Stimulated activated CD8-positive, alpha-beta memory T cell treated with anti-CD3 and anti-CD28 coated beads, Interleukin-4, amount 100 ng/mL, for 1 hour (primary cell): ENCODE measurements at places on chromosomes 11 and 22.

DNA sequence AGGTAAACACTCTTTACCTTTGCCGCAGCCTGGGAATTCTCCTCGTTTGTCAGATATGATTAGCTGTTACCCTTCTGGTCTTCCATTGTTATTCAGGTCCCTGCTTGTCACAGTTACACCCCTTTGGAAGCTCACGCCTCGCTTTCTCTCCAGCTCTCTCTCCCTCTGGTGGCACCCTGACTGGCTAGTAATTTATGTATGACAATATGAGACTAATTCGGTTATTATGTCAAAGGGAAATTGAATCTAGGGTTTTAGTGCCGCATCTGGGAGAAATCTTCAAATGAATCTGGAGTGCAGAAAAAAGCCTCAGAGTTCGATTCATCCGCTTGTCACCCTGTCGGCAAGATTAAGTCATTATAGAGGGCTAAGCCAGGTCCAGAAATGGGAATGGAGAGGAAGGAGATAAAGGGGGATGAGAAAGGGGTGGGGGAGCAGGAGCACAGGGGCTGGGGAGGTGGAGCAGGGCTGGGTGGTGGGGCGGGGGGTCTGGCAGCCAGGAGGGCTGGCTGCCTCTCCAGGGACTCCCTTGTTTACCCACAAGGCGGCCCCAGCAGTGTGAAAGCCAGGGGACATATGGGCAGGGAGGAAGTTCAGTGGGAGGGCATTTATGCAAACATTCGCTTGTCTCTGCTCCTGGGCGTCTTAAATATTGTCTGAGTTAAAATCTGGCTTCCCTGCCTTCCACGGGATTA lies 179.0 kb upstream of the NECTIN1 start:
- no peak for DNase-seq

- DNase-seq: peak; percentile 2
Measured at GRCh38 chr11:57903441-57904123, 120.1 kb upstream of the OR9Q1 start.

GRCh38 chr11:47268448-47269001 lies 1.4 kb upstream of the MADD start:
- no peak for DNase-seq

GRCh38 chr11:34358728-34359547 lies 1.1 kb upstream of the ABTB2 start:
- DNase-seq: no peak

GRCh38 chr11:94450048-94450447 lies 43.6 kb downstream of the MRE11 start:
- DNase-seq: no peak

DNA sequence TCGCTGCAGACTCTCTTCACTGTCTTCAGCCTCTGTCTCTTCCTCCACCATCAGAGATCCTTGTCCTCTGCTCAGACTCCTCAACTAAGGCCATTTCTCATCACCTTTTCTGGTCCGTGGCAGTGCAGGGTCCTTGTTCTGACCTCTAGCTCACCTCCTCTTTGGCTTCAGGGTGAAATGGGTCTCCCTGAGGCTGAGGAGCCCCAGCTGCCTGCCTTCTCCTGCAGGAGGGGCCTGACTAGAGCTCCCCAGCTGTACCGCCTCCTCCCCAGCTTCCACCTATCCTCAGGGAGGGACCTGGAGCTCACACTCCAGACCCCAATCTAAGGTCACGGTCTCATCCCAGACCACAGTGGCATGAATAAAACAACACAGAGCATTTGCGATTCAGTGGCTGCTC lies 203.0 kb downstream of the TRIM29 start:
- no peak for DNase-seq

DNA sequence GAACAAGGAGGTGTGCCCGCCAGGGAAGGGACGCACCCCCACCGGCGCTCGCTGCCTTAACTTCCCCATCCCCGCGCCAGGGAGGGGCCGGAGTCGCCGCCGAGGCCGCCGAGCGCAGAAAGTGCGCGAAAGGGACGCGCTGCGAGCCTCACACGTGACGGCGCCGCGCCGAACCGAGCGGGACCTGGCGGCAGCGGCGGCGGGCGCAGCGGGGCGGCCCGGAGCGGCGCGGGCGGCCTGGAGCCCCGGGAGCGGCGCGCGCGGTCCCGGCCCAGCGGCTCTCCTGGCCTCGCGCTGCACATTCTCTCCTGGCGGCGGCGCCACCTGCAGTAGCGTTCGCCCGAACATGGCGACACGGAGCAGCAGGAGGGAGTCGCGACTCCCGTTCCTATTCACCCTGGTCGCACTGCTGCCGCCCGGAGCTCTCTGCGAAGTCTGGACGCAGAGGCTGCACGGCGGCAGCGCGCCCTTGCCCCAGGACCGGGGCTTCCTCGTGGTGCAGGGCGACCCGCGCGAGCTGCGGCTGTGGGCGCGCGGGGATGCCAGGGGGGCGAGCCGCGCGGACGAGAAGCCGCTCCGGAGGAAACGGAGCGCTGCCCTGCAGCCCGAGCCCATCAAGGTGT lies at the start of gene SORL1:
Gene SORL1, plus strand, starts transcription at position 329 of the 623 bp plus-strand sequence. Its CDS starts 18 bp downstream, at position 347.
- no peak for DNase-seq

DNA sequence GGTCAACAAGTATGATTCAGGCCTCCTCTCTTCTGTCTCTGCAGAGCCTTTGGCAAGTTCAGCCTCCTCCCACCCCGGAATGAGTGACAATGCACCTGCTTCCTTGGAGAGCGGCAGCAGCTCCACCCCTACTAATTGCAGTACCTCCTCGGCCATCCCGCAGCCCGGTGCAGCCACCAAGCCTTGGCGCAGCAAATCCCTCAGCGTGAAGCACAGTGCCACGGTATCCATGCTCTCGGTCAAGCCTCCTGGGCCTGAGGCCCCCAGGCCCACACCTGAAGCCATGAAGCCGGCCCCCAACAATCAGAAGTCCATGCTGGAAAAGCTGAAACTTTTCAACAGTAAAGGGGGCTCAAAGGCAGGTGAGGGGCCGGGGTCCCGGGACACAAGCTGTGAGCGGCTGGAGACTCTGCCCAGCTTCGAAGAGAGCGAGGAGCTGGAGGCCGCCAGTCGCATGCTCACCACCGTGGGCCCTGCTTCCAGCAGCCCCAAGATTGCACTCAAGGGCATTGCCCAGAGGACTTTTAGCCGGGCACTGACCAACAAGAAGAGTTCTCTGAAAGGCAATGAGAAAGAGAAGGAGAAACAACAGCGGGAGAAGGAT lies 220.6 kb downstream of the NAV2 start:
- no peak for DNase-seq

GRCh38 chr11:98155696-98156095 lies 865.1 kb upstream of the CNTN5 start:
- no peak for DNase-seq

GRCh38 chr11:112835591-112836255 lies 125.5 kb upstream of the NCAM1 start:
- no peak for DNase-seq

DNA sequence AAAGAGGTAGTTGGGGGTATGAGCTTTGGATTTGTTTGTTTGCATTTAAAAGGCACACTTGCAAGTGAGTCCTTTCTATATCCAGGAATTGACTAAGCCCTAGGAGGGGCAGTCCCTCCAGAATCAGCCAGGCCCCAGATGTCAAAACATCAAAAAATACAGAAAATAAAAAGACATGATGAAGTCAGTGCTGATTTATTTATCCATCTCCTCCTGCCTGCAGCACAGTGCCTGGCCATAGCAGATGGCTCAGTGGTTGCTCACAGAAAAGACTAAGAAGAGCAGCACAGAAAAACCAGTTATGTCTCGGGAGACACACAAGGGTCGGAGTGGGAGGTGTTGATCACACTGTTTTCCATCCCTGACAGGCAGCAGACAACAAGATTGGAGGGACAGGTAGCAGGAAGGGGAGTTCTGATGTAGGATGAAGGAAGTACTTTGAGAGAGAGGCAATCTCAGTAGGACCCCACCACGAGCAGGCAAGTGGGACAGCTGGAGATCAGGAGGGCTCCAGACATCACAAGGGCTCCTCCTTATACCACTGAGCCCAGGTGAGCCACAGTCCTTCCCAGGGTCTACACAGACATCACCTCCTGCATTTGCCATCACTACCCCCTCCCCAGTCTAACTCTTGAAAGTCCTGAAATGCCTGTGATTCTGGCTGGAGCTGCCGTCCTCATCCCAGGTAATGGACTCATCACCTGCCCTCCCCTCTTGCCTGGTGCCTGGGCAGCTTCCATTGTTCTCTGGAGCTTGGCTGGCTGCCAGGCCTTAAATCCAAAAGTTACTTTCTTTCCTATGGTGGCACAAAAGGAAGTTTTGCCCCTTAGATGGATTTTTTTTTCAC lies 32.3 kb downstream of the TMPRSS5 start:
- DNase-seq: no peak

GRCh38 chr11:27380771-27381170 lies 17.8 kb upstream of the CCDC34 start:
- no peak for DNase-seq

DNA sequence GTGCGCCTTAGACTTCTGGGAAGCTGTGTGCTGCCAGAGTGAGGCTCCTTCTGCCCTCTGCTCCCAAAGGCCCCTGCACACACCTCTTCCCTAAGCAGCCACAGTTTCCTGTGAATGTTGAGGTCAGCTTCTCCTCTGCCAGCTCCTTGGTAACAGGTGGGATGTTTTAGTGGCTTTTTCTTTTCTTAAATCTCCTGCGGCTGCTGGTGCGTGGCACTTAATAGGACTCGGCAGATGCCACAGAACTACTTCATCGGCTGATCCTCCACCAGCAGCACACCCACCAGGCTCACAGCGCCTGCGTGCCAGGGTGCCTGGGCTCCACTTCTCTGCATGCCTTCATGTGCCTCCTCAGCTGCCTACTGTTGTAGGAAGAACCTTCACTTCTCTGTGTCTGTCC lies 87.8 kb downstream of the RCN1 start:
- no peak for DNase-seq

- no peak for DNase-seq
Measured at GRCh38 chr11:15222777-15223176, 108.1 kb downstream of the INSC start.

GRCh38 chr11:88435415-88435814 lies 97.9 kb upstream of the CTSC start:
- no peak for DNase-seq

- DNase-seq: no peak
Measured at GRCh38 chr11:116073854-116074837, 569.9 kb upstream of the CADM1 start.

GRCh38 chr11:130778705-130779104 lies 137.6 kb downstream of the SNX19 start:
- DNase-seq: no peak

DNA sequence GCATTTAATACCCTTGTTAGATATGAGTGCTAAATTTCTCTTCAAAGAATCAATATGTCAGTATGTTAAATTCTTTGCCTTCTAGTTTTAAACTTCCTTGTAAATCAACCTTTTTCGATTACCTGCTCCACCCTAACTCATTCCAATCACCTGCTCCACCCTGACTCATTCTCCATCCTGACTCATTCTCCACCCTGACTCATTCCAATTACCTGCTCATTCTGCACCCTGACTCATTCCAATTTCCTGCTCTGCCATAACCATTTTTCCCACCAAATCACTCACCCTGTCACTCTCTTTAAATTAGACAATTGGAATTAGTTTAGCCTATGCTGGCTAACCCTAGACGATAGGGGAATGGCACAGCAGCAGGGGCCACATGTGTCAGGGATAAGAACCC lies 519.5 kb upstream of the LRRC4C start:
- no peak for DNase-seq

DNA sequence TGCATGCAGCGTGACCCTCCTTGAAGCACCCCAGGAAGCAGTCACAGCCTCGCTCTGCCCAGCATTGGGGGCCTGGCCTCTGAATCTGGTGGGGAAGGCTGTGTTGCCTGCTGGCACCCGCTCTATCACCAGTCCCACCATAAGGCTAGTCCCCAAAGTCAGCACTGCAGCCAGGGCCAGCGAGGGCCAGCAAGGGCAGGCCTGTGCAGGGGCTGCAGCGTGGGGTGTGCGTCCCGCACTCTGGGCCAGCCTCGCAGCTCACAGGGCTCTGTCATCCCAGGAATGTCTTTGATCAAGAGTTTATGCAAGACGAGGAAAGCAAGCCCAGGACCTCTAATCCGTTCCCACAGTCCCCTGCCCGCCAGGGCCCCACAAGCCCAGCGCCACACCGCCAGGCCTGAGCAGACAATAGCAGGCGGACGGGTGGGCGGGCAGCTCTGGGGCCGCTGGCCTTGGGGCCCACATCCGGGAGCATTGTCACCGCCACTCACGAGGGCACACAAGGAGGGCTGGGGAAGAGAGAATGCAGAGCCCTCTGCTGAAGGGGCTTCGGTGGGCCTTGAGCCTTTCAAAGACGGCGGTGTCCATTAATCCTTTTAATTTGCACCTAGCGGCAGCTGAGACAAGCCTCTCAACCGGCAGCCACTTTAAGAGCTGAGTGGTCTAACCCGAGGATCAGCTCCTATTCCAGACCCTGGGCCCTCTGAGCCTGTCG lies 17.1 kb downstream of the LTO1 start:
- no peak for DNase-seq

GRCh38 chr11:63832336-63832735 lies 6.6 kb upstream of the MARK2 start:
- no peak for DNase-seq

DNA sequence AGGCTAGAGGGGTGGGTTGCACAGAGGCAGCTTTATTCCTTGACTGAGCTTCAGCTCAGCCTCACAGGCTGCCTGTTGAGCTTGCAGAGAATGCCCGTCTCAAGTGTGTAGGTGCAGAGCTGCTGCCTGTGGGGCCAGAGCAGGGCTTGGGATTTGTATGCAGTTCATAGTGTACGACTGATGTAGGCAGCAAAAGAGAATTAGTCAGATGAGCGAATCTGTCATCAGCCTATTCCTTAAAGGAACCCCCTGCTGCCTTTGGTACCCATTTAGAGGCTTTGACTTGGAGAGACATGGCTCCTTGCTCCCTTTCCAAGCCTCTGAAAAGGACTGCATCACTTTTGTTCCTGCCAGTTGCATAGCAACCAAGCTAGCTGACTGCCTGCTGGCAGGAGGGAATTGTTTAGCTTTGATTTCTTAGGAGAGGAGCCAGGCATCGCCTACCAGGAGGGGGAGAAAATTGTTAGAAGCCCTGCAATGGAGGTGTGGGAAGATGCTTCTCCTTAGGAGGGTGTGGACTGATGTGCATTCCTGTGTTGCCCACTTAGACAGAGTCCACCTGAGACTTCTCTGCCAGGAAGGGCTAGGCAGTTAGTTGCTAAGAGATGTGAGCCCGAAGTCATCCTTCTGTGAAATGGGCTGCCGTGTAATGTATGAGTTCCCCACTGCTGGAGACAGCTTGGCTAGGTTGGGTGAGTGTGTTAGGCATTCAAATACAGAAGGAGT lies 10.9 kb downstream of the ACO2 start:
- DNase-seq: no peak

- DNase-seq: no peak
Measured at GRCh38 chr11:107076832-107077231, 58.6 kb upstream of the GUCY1A2 start.

DNA sequence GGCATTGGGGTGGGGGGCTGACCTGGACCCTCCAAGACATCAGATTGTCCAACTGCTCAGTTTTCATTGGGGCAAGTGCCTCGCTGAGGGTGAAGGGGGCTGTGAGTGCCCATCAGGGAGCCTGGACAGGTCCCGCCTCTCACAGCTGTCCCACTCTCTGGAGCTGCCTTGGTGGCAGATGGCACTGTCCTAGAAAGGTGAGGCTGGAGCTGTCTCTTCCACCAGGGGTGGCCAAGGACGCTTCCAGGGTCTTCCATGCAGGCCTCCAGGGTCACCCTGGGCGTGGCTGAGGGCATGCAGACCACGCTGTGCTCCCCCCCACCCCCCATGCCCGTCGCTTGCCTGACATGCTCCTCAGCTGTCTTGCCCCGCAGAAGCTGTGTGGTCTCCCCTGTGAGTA lies 53.5 kb upstream of the CCDC188 start:
- DNase-seq: no peak

- no peak for DNase-seq
Measured at GRCh38 chr11:20873054-20873453, 203.7 kb downstream of the NELL1 start.

GRCh38 chr22:20088263-20088648 lies 8.2 kb downstream of the DGCR8 start:
- DNase-seq: no peak
